ENCODE measurements at places on chromosomes 16 and 17. TPM values are rescaled to one million over a fixed set of nuclear protein-coding genes. Genes with fewer than 3 reads are reported as not detected.

GRCh38 chr17:55988861-55989260 lies 164.4 kb upstream of the ANKFN1 start:
- no peak for DNase-seq

SLC16A13 gene
- 7.9 TPM for polyA plus RNA-seq

KRTAP2-3 gene
- not detected for polyA plus RNA-seq

DNA sequence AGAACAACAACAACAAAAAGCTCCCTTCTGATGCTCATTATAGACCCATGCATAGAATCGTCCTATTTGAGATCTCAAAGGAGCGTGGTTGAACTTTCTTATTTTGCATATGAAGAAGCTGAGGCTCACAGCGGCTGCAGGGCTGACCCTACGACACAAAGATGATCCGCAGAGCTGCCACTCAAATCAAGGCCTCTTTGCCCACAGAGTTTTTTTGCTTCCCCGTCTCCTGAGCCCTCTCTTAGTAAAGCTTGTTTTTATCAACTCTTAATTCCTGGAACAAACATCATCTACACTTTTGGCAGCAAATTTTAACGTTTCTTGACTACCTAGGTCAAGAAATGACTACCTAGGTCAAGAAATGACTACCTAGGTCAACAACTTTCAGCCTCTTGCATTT lies 73.7 kb downstream of the C16orf95 start:
- DNase-seq = no peak

GRCh38 chr16:22006636-22007035 lies 1.3 kb upstream of the MOSMO start:
- no peak for DNase-seq

- no peak for DNase-seq
Observed at GRCh38 chr16:83689385-83689831, 118.4 kb upstream of the HSBP1 start.

- DNase-seq = no peak
Observed at GRCh38 chr16:48963901-48964615, 317.6 kb downstream of the CBLN1 start.

DNA sequence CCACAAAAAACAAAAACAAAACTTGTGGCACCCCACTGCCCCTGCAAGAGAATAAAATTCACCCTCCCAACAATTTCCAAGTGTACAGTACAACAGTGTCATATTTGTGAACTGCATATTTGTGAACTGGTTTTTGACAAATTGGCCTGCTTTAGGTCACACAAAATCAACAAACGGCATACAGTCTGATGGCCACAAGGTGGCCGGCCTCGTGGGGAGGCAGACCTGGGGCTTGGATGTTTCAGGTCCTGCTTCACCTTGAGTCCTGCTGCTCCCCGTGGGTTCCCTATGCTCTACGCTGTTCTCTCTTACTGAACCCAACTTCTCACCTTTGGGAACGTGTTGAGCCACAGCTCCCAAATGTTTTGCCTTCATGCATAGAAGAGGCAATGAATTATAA lies 102.2 kb downstream of the CDK5R1 start:
- no peak for DNase-seq

DNA sequence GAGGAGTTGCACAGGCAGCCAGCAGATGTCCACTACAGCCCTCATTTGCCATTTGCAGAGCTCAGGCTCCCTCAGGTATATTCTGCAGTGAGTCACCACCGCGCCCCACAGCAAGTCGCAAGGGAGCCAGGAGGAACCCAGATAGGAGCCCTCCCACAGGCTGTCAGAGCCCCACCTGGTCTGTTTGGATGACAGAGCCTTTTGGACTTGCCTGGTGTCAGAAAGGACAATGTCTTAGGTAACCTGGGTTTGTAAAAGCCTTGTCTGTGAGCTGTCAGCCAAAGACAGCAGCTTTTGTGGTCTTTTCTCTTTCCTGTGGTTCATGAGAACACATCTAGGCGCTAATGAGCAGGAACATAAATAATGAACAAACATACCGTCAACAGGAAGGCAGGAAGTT lies 70.9 kb downstream of the GNAO1 start:
- no peak for DNase-seq

GRCh38 chr17:83071966-83072562 lies 7.3 kb upstream of the METRNL start:
- DNase-seq = no peak

HOXB9 gene
- not detected for polyA plus RNA-seq

- DNase-seq = peak; percentile 42
Observed at GRCh38 chr17:17119533-17119932, 77.3 kb downstream of the MPRIP start.

CHP2 gene
- polyA plus RNA-seq = 0.06 TPM

DNA sequence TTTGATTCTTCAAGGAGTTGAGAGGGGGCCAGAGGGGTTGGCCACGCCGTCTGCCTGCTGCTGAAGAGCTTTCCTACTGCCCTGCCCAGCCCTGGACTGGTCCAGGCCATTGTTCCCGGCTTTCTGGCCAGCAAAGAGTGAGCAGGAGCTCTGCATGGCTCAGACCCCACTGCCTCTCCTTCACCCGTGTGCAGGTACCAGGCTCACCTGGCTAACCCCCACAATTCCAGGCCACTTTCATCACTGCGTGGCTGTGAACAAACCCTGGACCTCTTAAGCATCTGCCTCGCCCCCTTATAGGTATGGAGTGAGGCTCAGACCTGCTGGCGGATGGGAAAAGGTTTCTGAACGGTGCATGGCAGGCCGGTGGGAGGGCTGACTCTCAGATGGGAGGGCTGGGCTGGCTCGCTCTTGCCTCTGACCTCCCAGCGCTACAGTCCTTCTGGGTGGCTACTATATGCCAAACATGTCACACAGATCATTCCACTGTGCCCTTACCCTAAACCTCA lies 8.9 kb downstream of the ZNF319 start:
- DNase-seq = peak; percentile 4

NPIPA5 gene
- polyA plus RNA-seq = 2.4 TPM

NACA2 gene
- polyA plus RNA-seq = not detected

DNA sequence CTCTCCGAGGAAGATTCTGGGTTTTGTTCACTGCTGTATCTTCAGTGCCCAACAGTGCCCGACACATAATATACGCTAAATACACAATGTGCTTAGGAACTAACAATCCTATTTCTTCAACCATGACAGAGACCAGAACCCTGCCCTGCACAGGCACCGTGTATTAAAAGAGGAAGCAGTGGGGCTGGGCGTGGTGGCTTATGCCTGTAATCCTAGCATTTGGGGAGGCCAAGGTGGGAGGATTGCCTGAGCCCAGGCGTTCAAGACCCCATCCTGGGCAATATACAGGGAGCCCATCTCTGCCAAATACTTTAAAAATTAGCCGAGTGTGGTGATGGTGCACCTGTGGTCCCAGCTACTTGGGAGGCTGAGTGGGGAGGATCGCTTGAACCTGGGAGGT lies 19.3 kb downstream of the ARL2BP start:
- no peak for DNase-seq

PYY gene
- not detected for polyA plus RNA-seq

GRCh38 chr17:17561408-17562145 lies 29.9 kb downstream of the PEMT start:
- no peak for DNase-seq

DNA sequence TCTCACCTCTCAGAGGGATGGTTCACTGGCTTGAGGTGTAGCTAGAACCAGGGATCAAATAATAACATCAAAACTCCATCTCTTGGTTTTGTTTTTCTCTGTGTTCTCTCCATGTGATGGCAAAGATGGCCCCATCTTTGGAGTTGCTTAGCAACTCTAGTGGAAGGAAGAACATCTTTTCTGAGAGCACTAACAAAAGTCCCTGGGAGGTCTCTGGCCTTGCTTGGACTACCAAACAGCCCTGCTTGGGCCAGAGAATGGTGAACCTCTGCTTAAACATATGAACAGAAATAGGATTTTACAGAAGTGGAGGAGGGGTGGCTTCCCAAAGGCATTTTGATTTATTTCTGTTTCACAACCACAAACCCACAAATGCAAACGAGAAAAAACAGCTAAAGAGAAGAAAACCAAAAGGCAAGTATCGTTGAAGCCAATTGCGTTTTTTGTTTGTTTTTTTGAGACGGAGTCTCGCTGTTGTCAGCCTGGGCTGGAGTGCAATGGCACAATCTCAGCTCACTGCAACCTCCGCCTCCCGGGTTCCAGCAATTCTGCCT lies 13.2 kb downstream of the GABARAPL2 start:
- no peak for DNase-seq

STXBP4 gene
- 1.4 TPM for polyA plus RNA-seq

GRCh38 chr17:67573987-67574657 lies 143.6 kb upstream of the NOL11 start:
- no peak for DNase-seq

DNA sequence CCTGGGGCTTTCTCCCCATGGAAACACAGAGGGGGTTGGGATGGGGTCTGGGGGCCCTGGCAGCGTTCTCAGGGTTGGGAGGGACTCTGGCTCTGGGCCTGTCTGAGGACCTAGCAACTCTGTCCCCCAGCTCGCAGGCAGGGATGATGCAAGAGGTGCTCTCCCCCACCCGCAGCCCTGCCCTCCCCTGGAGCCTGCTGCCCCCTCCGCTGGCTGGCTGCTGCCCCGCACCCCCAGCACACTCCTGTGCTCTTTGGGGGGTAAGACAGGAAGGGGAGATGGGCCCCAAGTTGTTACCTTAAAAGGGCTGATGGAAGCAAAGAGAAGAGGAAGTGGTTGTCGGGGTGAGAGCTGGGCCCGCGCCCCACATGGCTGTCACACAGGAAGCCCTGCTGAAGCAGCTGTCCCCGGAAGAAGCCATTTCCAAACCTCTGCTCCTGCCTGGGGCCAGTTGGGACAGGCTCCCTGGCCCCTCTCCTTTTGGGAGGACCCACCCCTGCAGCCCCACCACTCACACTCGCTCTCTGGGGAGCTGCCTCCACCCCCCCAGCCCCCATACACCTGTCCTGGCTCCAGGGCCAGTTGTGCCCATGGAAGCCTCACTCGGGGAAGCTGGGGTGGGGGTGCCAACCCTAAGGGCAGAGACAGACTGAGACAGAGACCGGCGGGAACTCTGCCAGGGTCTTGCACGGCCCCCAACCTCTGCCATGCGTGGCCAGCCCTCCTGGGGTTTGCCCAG lies 2.5 kb downstream of the CORO1A start:
- DNase-seq = no peak

FAM20A gene
- 72.0 TPM for polyA plus RNA-seq

GRCh38 chr17:67400193-67400592 lies 23.1 kb downstream of the PITPNC1 start:
- peak; percentile 30 for DNase-seq

UMOD gene
- polyA plus RNA-seq = not detected

GRCh38 chr16:89476811-89477261 lies 13.5 kb downstream of the ANKRD11 start:
- no peak for DNase-seq

DNA sequence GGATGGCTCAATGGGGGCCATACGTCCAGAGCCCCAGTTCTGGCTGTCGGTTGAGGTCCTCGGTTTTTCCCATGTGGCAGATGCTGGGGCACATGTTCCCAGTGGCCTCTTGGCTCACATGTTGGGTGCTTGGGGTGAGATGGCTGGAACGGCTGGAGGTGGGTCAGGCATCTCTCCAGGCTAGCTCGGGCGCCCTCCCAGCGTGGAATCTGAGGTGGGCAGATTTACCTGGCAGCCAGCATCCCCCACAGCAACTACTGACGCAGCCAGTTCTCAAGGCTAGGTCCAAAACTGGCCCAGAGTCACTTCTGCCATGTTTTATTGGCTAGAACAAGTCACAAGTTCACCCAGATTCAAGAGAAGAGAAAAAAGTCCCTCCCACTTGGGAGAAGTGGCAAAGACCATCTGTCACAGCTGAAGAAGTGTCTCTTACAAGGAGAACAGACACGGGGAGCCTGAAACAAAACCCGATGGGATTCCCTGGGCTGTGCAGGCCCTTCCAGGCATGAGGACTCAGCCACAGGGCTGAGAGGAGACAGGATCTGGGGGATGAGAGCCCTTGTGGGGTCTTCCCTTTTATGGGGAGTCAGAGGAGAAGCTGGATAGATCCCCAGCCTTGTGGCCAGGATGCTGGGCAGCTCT lies 15.2 kb downstream of the ACE start:
- DNase-seq = no peak

GRCh38 chr17:41411072-41411840 lies 13.1 kb downstream of the KRT37 start:
- DNase-seq = no peak

DNA sequence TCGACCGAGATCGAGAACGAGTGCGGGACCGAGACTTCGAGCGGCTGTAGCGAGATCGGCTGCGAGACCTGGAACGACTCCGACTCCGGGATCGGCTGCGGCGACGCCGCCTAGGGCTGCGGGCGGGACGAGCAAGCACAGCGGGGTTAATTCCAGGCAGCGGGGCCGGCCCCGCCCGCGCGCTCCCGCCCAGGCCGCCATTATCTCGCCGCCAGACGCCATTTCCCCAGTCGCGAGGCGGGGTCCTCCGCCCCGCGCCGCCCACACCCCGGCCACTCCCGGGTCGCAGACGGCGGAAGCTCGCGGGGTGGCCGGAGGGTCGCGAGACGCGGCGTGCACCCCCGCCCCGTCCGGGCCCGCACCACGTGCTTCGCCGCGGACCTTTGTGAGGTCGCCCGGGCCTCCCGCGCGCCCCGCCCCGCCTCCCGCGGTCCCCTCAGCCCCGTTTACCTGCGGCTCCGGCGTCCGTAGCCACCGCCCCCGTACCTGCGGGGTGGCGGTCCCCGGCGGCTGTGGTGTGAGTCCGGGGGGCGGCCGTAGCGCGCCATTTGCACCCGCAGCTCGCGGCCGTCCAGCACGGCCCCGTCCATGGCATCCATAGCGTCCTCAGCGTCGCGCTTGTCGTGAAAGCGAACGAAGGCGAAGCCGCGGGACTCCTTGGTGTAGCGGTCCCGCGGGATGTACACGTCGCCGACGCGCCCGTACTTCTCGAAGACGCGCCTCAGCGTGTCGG lies 616 bp downstream of the SRSF2 start:
- peak; percentile 75 for DNase-seq

DNA sequence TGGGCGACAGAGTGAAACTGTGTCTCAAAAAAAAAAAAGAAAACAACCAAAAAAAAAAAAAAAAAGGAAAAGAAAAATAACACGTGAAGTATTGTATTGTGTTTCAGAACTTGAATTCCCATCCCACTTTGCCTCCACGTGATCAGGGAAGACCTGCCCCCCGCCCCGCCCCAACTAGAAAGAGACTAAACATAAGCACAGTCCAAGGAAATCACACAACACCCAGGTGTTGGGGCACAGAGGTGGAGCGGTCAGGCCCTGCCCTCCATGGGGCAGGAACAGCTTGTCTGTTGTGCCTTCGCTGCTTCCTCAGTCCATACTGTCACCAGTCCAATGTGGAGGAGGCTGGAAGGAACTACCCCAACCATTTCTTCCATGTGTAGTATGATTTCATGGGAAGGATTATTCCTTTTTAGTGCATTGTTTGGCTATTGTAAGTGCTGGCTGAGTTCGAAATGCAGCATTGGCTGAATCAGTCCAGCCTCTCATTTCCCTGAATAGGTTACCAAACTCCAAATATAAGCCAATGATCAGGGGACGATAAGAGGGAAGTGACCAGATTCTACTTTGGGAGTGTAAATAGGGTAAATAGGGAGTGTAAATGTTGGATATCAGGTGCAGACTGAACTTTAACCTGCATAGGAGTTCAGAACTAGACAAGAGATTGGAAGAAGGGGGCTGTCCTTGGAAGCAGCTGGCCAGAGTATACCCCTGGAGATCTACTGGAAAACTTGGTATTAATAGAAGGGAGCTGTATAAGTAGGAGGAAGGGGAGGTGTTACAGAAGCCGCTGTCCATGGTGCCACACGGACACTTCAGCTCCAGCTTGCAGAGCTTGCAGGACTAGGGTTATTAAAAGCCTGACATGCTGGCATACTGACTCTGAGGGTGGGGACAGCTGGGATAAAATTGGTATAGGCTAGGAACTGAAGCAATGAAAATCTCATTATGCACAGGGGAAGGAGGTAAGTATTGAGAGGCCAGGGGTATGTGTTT lies 50.7 kb downstream of the TANGO6 start:
- DNase-seq = peak; percentile 79

WNT9B gene
- polyA plus RNA-seq = 0.18 TPM

- no peak for DNase-seq
Observed at GRCh38 chr16:69423189-69423588, 1.2 kb upstream of the CYB5B start.

NOS2 gene
- polyA plus RNA-seq = 0.30 TPM
